ENCODE measurements at places on chromosomes 11 and 22.

GRCh38 chr22:44431256-44431655 lies 66.8 kb downstream of the RTL6 start:
- no peak for DNase-seq

GRCh38 chr11:15671216-15671615 lies 556.5 kb downstream of the INSC start:
- DNase-seq = no peak

GRCh38 chr11:120996973-120997372 lies 26.9 kb upstream of the TBCEL start:
- DNase-seq = no peak

- no peak for DNase-seq
These were observed 19.0 kb downstream of the JAML start for GRCh38 chr11:118205606-118206378.

- DNase-seq = no peak
These were observed 326.3 kb downstream of the NTM start for GRCh38 chr11:131696690-131697089.

- no peak for DNase-seq
These were observed 193.4 kb downstream of the ST3GAL4 start for GRCh38 chr11:126548581-126549550.

- no peak for DNase-seq
These were observed 1.2 kb downstream of the RAB6A start for GRCh38 chr11:73759610-73760134.

DNA sequence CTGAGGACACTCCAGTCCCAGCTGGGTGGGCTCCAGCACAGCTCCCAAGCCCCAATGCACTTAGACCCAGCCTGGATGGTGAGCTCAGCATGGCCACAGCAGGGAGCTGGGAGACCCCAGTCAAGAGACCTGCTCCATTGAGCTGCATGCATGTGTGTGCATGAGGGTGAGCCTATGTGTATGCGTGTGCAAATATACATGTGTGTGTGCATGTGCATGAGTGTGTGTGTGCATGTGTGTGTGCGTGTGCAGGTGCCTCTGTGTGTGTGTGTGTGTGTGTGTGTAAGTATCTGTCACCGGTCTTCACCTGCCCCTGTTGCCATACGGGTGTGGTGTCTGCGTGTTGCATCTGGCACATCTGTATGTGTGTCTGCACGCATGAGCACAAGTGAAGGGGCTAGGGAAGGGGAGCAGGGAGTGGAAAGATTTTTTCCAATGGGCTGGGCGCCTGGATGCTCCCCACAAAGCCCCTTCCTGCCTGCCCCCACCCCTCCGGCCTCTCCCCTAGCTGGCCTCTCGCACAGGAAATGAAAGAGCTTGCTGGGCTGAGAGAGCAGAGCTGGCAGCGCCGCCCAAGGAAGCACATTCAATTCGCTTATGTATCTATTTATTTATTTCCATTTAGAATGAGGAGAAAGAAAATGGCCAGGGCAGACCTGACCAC lies 4.1 kb downstream of the TSPAN32 start:
- DNase-seq = no peak

DNA sequence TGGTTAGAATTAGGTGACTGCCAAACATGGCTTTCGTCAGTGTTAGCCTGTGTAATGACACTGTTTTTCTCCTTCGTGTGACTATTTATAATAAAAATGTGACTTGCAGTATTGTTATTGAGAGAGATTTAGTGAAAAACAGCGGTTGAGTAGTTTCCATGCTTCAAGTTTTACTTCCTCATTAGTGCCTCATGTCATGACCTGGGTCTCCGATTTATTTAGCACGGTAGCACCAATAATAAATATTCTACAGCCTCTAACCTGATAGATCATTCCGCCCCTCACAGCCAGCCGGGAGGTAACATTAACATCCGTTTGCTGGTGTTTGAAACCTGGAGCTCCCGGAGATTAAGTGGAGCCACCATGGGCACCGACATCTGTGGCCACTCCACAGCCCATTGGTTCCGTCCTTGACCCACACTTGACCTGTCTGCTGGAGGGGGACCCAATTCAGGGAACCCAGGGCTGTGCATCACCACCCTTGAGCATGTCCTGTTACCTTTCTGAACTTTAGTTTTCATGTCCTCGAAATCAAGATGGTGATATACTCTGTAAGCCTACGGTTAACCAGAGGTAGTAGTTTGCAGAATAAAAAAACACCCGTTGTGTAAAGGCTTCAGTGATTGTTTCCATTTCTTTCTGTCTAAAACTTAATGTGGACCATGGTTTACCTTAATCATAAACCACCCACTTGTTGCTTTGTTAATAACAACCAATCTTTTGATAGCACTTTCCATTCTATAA lies 104.1 kb downstream of the ATXN10 start:
- DNase-seq = no peak

GRCh38 chr22:11628651-11629511 lies 3899.1 kb upstream of the OR11H1 start:
- DNase-seq = no peak

- no peak for DNase-seq
These were observed 15.3 kb downstream of the BPIFC start for GRCh38 chr22:32448980-32449379.

- DNase-seq = no peak
These were observed 200.0 kb downstream of the AASDHPPT start for GRCh38 chr11:106277484-106277883.

- no peak for DNase-seq
These were observed 41.6 kb downstream of the CD44 start for GRCh38 chr11:35180317-35181233.

- no peak for DNase-seq
These were observed 3.9 kb downstream of the PRDM11 start for GRCh38 chr11:45150301-45150700.

- DNase-seq = no peak
These were observed 2.7 kb upstream of the CLMP start for GRCh38 chr11:123197711-123198110.

GRCh38 chr11:15730263-15730994 lies 615.7 kb downstream of the INSC start:
- DNase-seq = no peak

DNA sequence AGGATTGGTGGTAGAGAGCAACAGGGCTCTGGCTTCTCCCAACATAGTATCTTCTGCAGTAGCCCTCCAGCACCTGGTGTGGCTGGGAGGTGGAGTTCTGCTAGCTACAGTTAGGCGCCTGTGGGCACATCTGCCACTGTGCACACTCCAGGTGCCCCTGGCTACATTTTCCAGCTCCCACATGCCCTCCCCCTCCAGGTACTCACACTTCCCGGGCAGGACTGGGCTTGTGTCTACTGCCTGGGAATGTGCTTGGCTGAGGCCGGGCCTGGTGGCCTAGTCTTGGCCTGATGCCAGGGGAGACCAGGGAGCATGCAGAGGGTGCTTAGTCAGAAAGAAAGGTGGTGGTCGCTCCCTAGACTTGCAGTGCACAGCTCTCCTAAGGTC lies 15.8 kb downstream of the PHLDB1 start:
- no peak for DNase-seq

- no peak for DNase-seq
These were observed 34.3 kb upstream of the PRODH start for GRCh38 chr22:18970176-18970947.

DNA sequence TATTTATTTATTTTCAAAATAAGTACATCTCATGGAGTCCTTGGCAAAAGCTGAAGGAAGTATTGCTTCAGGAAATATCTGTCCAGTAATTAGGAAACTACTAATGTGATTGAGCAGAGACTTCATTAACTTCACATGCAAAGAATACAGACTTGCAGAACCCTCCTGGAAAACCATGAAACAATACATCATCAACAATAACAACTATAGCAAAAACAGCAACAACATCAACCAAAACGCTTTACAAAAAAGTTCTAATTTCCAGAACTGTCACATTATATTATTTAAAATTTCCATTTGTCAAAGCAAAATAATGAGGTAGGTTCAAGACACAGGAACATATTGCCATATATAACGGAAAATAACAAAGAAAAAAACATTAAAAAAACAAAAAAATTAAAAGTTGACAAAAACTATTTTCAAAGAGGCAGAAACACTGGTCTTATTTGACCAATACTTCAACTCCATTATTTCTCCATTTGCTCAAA lies 79.8 kb upstream of the TOP3B start:
- DNase-seq = no peak

DNA sequence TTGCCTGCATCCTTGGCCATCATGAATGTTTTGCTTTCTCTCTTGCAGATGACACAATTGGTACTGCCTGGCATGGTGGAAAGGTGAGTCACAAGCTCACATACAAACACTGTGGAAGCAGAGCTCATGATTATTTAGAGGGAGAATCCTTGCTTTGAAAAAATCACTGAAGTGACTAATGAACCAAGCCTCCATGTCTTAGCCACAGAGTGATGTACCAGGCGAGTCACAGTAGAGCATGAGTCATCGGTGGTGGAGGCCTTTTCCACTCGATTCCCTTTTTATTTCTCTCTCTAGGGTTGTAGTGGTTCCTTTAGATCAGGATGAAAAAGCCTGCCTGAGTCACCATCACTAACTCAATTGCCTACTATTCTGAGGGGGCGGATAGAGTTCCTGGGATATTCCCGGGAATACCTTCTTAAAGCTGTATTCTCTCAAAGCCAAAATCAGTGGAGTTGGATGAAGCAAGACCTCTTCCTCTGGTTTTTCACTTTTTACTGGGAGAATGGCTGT lies 49.6 kb upstream of the ALKBH3 start:
- DNase-seq = no peak

GRCh38 chr22:48523091-48523490 lies 1304.6 kb downstream of the BRD1 start:
- no peak for DNase-seq

DNA sequence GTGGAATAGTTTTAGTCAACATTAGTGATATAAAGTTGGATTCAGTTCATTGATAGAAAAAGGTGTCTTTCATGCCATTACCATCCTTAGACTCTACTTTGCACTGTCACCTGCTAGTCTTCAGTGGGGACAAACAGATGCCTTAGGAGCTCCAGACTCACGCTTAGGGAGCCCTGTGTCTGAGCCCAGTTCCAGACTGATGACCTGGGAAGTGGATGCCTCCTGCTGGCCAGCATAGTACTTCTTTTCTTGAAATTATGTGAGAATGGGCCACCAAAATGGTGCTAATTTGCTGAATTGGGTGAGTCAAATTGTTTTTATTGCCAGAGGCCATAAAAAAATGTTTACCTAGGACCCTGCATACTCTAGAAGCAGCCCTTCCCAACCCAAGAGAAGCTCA lies 53.9 kb downstream of the NOX4 start:
- DNase-seq = no peak

DNA sequence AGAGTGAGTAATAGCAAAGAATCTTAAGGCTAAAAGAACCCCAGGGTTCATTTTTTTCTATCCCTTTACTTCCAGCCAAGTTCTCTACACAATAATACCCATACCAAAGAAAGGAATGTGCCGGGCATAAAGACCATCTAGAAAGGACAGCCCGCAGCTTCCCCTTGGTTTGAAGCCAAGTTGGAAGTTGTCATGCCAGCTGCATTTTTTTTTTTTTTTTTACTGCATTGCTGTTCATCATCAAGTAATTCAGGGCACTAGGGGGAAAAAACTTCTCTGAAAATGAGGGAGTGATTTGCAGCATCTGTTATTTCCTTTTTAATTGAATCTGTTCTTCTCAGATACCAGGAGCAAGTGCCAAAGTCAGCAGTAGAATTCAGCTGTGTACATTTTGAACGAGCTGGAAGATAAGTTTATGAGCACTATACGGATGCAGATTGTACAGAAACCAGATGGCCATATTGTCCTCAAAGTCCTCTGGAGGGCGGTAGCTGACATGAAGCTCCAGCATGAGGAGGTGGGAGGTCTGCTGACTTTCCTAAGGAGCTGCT lies 56.4 kb downstream of the UBASH3B start:
- DNase-seq = no peak

DNA sequence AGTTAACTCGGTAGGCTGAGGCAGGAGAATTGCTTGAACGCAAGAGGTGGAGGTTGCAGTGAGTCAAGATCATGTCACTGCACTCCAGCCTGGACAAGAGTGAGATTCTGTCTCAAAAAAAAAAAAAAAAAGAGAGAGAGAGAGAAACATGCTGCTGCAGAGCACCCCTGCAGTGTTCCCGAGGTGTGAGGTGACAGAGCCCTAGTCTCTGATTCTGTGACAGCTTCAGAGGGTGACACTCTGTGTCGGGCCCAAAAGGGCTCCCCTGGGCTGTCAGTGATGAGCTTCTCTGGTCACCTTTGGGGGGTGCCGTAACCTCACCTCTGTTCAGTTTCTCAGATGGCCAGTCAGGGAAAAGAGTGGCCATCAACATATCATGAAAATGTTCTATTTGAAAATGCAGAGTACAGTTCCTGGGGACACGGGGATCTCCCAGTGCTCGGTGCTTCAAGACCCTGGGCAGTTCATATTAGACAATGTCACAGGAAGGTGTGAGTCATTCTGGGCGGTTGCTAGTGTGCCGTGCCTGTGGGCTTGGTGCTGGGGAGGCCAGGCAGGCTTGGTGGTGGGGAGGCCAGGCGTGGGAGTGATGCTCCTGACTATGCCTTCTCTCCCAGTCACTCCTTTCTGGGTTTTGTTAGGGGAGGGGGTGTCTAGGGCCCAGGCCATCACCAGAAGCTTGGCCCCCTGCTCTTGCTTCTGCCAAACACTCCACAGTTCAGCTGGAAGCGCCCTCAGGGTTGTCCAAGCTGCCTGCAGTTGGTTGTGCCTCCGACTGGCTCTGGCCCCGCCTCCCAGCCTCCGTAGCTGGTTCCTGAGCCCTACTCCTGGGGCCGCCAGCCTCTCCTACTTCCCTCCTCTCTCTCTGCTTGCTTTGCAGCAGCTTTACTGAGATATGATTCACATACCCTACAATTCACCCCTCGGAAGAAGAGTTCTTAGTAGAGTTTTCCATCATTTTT lies 52.5 kb upstream of the CLDN5 start:
- DNase-seq = no peak

DNA sequence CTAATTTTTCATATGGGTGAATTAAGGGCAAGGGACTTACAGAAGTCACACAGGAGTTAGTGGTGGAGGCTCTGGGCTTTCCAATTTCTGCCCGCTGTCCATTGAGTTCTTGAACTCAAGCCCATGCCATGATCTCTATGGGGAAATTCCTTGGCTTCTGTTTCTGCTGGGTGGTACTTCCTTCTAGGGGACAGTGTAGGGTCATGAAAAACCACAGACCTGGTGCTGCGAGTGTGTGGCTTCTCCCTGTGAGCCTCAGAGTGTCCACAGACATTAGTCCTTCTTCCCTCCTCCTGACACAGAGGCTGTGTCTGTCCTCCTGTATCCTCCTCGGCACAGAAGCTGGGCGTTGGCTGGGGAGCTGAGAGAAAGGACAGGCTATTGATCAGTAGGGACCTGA lies 6.3 kb upstream of the SEZ6L start:
- no peak for DNase-seq

Data from substantia nigra (tissue), 51 donors.